NCI-H524 treated with DMSO at 0.1 percent for 48 hours (cell line): ENCODE measurements at places on chromosomes 13 and 19.

DNA sequence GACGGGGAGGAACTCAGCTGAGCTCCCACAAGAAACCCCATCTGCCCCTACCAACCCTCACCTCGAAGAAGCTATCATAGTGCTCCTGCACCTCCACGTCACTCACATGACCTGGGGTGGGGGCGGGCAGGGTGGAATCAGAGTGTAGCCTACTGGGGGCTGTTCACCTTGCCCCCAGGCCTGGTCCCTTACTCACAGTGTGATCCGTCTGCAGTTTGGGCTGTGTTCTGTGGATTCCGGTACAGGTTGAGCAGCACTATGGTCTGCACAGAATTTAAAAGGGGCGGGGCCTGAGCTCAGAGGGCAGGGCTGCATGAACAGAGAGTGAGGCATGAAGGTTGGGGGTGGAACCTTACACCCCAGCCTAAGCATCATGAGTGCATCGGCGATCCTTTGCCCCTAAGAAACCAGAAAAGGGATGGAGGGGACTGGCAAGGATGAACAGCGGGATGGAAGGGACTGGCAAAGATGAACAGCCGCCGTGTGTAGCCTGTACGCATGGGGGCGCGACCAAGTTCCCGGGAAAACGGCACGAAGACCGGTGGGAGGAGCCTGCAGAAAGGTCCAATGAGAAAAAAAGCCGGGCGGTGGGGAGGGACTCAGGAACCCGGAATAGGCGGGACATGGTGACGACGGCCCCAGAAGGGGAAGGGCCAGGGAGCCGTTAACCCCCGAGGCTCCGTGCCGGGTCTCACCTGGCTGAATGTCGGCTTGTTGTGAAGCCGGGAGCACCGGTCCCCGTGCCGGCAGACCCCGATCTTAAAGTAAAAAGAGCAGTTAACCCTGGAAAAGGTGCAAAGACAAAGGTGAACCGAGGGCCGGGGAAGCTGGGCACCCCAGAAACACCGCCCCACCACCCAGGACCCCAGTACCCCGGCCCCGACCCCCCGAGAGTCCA is 539 bp downstream of the U2AF1L4 start:
- DNase-seq = peak; percentile 74

DNA sequence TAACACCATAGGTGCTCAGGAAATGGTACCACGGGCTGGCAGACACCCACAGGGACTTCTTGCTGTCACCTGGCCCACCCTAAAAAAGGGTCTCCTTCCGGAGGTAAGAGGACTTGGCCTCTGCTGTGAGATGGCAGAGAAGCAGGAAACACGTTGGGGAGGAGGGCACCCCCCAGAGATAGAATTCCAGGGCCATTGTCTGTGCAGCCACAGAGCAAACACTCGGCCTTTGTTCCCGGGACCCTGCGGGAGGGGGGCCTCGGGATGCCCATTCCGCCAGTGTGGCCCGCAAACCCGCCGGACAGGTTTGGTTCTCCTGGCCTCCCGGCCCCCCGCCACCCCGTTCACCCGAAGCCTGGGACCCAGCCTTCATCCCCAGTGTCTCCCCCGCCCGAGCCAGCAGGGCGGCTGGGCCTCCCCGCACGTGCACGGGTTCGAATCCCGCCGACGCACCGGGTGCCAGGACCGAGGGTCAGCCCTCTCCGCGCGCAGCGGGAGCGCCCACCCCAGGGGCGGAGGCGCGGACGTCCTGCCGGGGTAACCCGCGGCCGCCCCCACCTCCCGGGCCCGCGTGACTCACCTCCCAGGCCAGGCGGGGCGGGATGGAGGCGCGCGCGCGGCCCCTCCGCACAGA is 714 bp downstream of the PLPP2 start:
- DNase-seq = no peak

- DNase-seq = no peak
Measured at GRCh38 chr13:104256701-104257100, 1190.5 kb upstream of the SLC10A2 start.

- no peak for DNase-seq
Measured at GRCh38 chr13:26325876-26326275, 71.9 kb downstream of the CDK8 start.

DNA sequence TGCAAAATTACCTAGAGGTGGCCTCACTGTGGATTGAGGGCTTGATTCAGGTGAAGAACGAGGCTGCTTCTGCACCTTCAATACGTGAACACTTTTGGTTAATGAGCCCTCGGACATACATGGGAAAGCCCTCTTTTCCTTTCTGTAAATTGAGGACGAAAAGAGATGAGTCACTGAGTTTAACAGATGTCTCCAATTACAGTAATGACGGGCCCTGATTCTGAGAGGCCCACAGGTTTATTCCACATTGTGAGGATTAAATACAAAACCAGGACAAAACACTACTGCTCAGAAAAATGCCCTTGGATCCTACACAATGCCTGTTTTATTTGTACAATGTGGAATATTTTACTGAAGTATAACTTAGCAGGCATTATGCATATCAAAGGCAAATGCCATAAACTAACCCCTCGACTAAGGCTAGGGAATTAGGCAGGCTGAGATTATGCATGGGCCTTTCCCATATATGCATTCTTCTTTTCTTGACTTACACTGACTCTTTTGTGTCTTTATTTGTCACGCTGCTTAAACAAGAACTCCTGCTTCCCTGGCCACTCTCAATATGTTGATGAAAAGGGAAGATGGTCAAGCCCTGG is 819.9 kb downstream of the OLFM4 start:
- DNase-seq = peak; percentile 24
